ENCODE measurements at places on chromosomes 13 and 19.

GRCh38 chr13:28751175-28751960, 32.6 kb upstream of the SLC46A3 start:
- H3K4me3 ChIP-seq, result no peak overlapping the region
- no peaks in the 10 kb centered on the region for H3K36me3 ChIP-seq
- no peaks in the 10 kb centered on the region for H3K27me3 ChIP-seq

DNA sequence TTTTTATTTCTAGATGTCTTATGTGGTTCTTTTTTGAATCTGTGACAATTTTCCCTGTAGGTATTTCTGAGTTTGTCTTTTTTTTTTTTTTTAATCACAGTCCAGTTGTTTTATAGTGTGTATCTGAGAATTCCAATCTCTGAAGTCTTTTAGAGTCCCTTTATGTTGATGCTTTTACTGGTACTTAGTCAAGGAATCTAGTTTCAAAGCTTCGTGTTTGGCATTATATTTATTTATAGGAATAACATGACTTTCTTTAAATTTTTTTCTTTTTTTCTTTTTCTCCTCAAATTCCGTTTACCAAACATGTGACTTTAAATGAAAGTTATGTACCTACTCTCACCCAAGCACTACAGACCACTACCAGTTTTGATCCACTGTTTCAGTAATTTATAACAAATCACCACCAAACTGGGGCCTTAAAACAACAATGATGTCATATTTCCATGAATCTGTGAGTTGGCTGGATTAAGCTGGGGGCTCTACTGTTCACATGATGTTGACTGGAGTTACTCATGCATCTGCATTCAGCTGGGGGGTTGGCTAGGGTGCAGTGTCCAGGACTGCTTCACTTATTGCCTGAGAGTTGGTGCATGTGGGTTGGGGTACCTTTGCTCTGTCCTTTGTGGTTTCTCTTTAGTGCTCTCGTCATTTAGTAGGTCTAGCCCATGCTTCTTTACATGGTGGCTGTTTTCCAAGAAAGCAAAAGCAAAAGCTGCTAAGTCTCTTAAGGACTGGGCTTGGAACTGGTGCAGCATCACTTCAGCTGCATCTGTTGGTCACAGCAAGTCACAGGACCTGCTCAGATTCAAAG, 22.3 kb downstream of the KCTD4 start:
- H3K36me3 ChIP-seq, result no peaks in the 10 kb centered on the region
- H3K27ac ChIP-seq, result no peak overlapping the region

- peaks cover 26% of the 10 kb centered on the region for H3K36me3 ChIP-seq
- H3K4me1 ChIP-seq, result no peaks in the 10 kb centered on the region
These were observed 11.2 kb downstream of the AP3D1 start for GRCh38 chr19:2140138-2140569.

- H3K27me3 ChIP-seq, result no peaks in the 10 kb centered on the region
- DNase-seq, result no peak
- H3K36me3 ChIP-seq, result no peaks in the 10 kb centered on the region
- no peak overlapping the region for H3K4me3 ChIP-seq
- no peak overlapping the region for H3K27ac ChIP-seq
These were observed 340.6 kb downstream of the KCNRG start for GRCh38 chr13:50355797-50356196.

GRCh38 chr13:96091164-96092117, 1.5 kb downstream of the HS6ST3 start:
- no peak overlapping the region for H3K4me3 ChIP-seq
- H3K27ac ChIP-seq, result no peak overlapping the region
- peaks cover 5% of the 10 kb centered on the region for H3K4me1 ChIP-seq
- H3K36me3 ChIP-seq, result no peaks in the 10 kb centered on the region

DNA sequence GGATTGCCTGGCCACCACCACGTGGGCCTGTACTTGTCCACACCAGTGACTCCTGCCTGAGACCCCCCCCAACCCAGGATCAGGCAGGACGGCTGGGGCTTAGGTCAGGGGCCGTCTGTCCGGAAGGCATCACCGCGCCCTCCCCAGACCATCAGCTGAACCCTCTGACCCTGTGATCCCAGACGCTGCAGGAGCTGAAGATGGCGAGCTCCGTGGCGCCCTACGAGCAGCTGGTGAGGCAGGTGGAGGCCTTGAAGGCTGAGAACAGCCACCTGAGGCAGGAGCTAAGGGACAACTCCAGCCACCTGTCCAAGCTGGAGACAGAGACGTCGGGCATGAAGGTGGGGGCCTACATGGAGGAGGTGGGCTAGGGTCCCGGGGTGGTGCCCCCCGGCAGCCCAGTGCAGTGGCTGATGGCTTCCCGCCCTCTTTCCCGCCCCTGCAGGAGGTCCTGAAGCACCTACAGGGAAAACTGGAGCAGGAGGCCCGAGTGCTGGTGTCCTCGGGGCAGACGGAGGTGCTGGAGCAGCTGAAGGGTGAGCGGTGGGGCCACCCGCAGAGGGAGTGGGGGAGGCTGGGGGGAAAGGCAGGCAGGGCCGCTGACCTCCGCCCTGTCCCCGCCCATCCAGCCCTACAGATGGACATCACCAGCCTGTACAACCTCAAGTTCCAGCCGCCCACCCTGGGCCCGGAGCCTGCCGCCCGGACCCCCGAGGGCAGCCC, 3.0 kb downstream of the APC2 start:
- no peak overlapping the region for H3K27ac ChIP-seq
- no peaks in the 10 kb centered on the region for H3K36me3 ChIP-seq
- peaks cover 5% of the 10 kb centered on the region for H3K4me1 ChIP-seq
- DNase-seq, result no peak

DNA sequence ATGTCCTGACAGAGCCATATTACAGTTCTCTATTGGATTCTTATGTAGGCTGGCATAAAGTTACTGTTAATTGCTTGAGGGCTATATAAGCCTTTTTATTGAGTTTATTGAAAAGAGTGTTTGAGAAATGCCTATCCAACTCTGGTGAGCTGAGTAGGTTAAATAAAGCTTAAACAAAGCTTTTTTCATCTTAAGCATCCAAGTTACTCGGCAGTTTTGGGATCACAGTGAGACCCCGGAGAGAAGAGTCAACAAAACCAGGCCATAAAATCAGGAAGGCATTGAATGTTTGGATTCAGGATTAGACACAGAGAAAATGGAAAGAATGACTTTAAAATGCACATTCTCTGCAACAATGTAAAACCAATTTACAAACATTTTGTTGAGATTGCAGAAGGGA, 588.5 kb downstream of the DACH1 start:
- H3K27ac ChIP-seq, result no peak overlapping the region
- H3K4me3 ChIP-seq, result no peak overlapping the region
- H3K27me3 ChIP-seq, result no peaks in the 10 kb centered on the region
- no peaks in the 10 kb centered on the region for H3K4me1 ChIP-seq
- no peaks in the 10 kb centered on the region for H3K36me3 ChIP-seq

- H3K27me3 ChIP-seq, result no peaks in the 10 kb centered on the region
- no peaks in the 10 kb centered on the region for H3K36me3 ChIP-seq
- no peak for DNase-seq
These were observed 807.5 kb upstream of the SLC10A2 start for GRCh38 chr13:103873725-103874124.

- no peak overlapping the region for H3K4me3 ChIP-seq
- H3K27ac ChIP-seq, result no peak overlapping the region
- H3K36me3 ChIP-seq, result no peaks in the 10 kb centered on the region
- no peaks in the 10 kb centered on the region for H3K4me1 ChIP-seq
- DNase-seq, result no peak
These were observed 129.8 kb downstream of the DLEU7 start for GRCh38 chr13:50713523-50714248.

- peak overlapping the region; percentile 93 for H3K27ac ChIP-seq
- DNase-seq, result peak; percentile 16
- H3K4me3 ChIP-seq, result peak overlapping the region; percentile 22
These were observed 1.5 kb downstream of the SMAD9 start for GRCh38 chr13:36918246-36919131.

- H3K4me3 ChIP-seq, result no peak overlapping the region
- no peaks in the 10 kb centered on the region for H3K36me3 ChIP-seq
- no peaks in the 10 kb centered on the region for H3K4me1 ChIP-seq
- DNase-seq, result no peak
- H3K27ac ChIP-seq, result no peak overlapping the region
These were observed 10.2 kb upstream of the N4BP2L2 start for GRCh38 chr13:32548837-32549236.

DNA sequence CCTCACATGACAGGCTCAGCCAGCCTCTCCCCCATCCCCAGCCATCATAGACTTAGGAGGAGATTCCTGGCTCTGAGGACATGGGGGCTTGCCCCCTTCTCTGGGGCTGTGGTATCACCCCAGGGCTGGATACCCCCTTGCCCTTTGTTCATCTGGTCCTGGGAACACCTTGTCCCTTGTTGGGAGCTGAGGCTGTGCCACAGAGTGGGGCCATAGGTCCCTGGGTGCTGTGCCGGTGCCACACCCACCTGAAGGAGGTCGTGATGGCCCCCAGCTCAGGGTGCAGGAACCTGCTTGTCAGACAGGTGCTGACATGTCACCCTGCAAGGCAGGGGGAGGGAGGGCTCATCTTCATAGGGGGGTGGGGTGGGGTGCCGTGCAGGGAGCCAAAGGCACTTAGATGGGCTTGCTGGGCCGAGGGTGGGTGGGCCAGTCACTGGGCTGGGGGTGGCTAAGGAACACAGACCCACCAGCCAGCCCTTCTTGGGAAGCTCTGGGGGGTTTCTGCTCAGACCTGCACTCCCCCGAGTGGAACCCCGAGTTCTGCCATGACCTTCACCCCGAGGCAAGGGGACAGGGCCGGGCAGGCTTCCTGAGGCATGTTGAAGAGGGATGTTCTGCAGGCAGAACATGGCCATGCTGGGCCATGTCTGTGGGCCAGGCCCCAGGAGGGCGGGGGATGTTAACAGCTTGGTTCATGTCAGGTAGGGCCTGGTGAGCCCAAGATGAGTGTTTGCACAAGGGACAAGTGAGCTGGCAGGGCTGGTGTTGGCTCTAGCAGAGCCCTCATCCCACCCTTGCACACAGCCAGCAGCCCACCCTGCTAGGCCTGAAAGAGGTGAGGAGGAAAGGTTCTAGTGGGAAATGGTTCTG, 28.0 kb downstream of the TSSK6 start:
- H3K36me3 ChIP-seq, result no peaks in the 10 kb centered on the region
- no peak overlapping the region for H3K4me3 ChIP-seq

- no peak for DNase-seq
- no peaks in the 10 kb centered on the region for H3K36me3 ChIP-seq
- no peak overlapping the region for H3K4me3 ChIP-seq
- no peaks in the 10 kb centered on the region for H3K27me3 ChIP-seq
These were observed 35.6 kb downstream of the GADD45B start for GRCh38 chr19:2511570-2511969.

DNA sequence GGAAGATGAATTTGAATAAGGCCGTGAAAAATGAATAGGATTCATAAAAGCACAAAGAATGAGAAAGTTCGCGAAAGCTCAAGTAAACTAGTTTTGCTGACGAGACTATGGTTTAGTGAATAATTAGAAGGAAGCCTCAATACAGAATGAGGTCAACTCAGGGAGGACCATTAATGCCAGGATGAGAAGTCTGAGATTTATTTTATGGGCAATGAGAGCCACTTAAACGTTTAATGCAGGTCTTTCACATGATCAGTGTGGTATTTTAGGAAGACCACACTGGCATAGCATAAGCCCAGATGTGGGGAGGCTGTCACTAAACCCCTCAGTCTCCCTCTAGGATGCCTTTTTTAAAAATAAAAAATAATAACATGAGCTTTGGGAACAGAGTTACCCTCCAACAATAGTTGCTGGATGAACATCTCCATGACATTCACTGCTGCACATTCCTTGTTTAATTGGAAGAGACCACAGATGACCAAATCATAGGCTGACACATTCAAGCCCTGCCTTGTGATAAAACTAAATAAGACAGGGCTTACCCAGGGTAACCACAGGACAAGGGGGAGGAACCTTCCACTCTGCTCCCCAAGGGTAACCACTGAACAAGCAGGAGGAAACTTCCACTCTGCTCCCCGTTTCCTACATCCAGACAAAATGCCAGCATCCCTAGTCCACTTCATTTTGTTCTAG, 43.6 kb upstream of the LSM14A start:
- H3K4me1 ChIP-seq, result no peaks in the 10 kb centered on the region
- H3K4me3 ChIP-seq, result no peak overlapping the region
- H3K27me3 ChIP-seq, result no peaks in the 10 kb centered on the region
- DNase-seq, result no peak
- H3K27ac ChIP-seq, result no peak overlapping the region

GRCh38 chr13:74115133-74115532, 19.1 kb downstream of the KLF12 start:
- no peaks in the 10 kb centered on the region for H3K27me3 ChIP-seq
- no peak overlapping the region for H3K4me3 ChIP-seq
- DNase-seq, result no peak
- no peaks in the 10 kb centered on the region for H3K4me1 ChIP-seq
- no peaks in the 10 kb centered on the region for H3K36me3 ChIP-seq

GRCh38 chr19:55580628-55581144, at the start of gene ZNF579:
Gene ZNF579 (minus strand): TSS chr19:55580848. CDS start chr19:55579639, 1,209 bp downstream.
- peaks cover 11% of the 10 kb centered on the region for H3K36me3 ChIP-seq
- peaks cover 11% of the 10 kb centered on the region for H3K4me1 ChIP-seq
- H3K4me3 ChIP-seq, result peak within 1 kb of the TSS; percentile 95
- H3K27ac ChIP-seq, result peak within 1 kb of the TSS; percentile 97
- DNase-seq, result peak; percentile 87

- no peak overlapping the region for H3K27ac ChIP-seq
- no peaks in the 10 kb centered on the region for H3K36me3 ChIP-seq
- no peaks in the 10 kb centered on the region for H3K27me3 ChIP-seq
- no peak for DNase-seq
- no peaks in the 10 kb centered on the region for H3K4me1 ChIP-seq
These were observed 1468.6 kb upstream of the SLC10A2 start for GRCh38 chr13:104534847-104535246.

DNA sequence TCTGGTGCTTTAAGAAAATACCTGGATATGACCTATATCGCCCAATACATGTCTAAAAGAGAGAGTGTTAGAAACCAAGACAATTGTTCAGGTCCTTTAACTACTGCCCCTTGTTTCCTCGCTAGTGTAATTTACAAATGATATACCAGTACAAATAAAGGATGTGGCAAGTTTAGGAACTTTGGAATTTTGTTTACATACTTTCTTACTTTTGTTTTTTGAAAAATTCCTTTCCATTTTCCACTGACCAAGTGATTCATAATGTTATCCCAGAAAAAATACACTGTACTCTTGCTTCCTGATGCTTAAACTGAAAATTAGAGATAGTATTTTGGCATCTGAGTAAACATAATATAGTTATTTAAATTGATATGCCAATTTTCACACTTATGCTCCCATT, 96.8 kb upstream of the CSNK1A1L start:
- H3K27me3 ChIP-seq, result no peaks in the 10 kb centered on the region
- H3K4me1 ChIP-seq, result no peaks in the 10 kb centered on the region
- DNase-seq, result no peak
- no peak overlapping the region for H3K4me3 ChIP-seq
- no peak overlapping the region for H3K27ac ChIP-seq

- H3K27ac ChIP-seq, result no peak overlapping the region
- DNase-seq, result no peak
- H3K36me3 ChIP-seq, result no peaks in the 10 kb centered on the region
- no peaks in the 10 kb centered on the region for H3K4me1 ChIP-seq
- H3K4me3 ChIP-seq, result no peak overlapping the region
These were observed 389.1 kb downstream of the IRS2 start for GRCh38 chr13:109397285-109397684.
